ENCODE measurements at places on chromosomes 4 and X. TPM values are rescaled to one million over a fixed set of nuclear protein-coding genes. Genes with fewer than 3 reads are reported as not detected.

PRR32 gene
- not detected for total RNA-seq

NAT8L gene
- total RNA-seq, result 13.1 TPM

AFP gene
- total RNA-seq, result 0.31 TPM

FAM53A gene
- 0.63 TPM for total RNA-seq

USP17L19 gene
- total RNA-seq, result not detected

NWD2 gene
- 41.0 TPM for total RNA-seq
